Natural killer cell treated with Interleukin-12 subunit alpha and Interleukin-12 subunit beta and Interleukin-15 and Interleukin-18, amount 100 ng/mL, for 72 hours (primary cell): ENCODE measurements at places on chromosomes 5 and 9. TPM values are rescaled to one million over a fixed set of nuclear protein-coding genes. Genes with fewer than 3 reads are reported as not detected.

OR1Q1 gene
- not detected for total RNA-seq

TMOD1 gene
- 2.1 TPM for total RNA-seq

C7 gene
- not detected for total RNA-seq

SLC45A2 gene
- not detected for total RNA-seq

OBP2B gene
- total RNA-seq, result not detected

ARL14EPL gene
- total RNA-seq, result not detected

LCN12 gene
- 2.0 TPM for total RNA-seq

SPINK5 gene
- total RNA-seq, result not detected

HAVCR1 gene
- 26.5 TPM for total RNA-seq

BARHL1 gene
- not detected for total RNA-seq

GRCh38 chr5:5271786-5272321 lies 131.7 kb downstream of the ADAMTS16 start:
- H3K4me3 ChIP-seq, result no peak overlapping the region
- no peaks in the 10 kb centered on the region for H3K36me3 ChIP-seq
- H3K4me1 ChIP-seq, result no peaks in the 10 kb centered on the region

DNA sequence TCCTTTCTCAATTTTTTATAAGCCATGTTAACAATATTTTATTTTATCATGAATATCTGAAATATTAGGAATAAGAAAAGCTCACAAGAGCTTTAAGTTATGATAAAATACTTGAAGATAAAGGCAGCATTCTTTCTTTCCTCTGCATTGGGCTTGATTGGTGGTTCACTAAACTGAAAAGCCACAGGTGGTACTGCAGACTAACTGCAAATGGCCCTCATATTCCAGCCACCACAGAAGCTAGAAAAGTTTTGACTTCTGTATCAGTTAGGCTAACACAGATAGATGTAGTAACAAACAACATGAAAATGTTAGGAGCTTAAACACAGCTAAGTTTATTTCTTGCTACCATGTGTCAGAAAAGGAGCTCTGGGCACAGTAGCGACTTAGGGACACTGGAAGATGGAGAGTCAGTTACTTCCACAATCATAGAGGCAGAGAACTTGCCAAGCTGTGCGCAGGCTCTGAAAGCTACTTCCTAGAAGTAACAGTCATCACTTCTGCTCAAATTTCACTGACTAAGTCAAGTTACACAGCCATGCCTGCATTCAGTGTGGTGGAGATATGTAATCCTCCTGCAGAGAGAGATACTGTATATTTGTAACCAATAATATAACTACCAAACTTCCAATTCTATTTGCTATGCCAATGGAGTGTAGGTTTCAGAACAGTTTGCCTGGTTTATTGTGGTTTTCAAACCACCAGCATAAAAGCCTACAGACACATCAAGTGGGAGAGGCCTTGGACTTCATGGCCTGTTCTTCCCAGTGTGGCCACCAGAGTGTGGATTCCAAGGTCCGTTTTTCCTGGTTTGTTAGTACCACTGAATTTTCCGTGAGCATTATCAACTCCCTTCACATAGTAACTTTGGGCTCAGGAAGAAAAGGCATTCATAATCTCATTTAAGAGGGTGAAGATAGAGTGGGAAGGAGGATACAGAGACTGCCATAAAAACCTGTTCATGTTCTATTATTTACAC lies 268.3 kb downstream of the PJA2 start:
- no peaks in the 10 kb centered on the region for H3K4me1 ChIP-seq
- no peak overlapping the region for H3K27ac ChIP-seq
- DNase-seq, result no peak
- H3K4me3 ChIP-seq, result no peak overlapping the region

DNA sequence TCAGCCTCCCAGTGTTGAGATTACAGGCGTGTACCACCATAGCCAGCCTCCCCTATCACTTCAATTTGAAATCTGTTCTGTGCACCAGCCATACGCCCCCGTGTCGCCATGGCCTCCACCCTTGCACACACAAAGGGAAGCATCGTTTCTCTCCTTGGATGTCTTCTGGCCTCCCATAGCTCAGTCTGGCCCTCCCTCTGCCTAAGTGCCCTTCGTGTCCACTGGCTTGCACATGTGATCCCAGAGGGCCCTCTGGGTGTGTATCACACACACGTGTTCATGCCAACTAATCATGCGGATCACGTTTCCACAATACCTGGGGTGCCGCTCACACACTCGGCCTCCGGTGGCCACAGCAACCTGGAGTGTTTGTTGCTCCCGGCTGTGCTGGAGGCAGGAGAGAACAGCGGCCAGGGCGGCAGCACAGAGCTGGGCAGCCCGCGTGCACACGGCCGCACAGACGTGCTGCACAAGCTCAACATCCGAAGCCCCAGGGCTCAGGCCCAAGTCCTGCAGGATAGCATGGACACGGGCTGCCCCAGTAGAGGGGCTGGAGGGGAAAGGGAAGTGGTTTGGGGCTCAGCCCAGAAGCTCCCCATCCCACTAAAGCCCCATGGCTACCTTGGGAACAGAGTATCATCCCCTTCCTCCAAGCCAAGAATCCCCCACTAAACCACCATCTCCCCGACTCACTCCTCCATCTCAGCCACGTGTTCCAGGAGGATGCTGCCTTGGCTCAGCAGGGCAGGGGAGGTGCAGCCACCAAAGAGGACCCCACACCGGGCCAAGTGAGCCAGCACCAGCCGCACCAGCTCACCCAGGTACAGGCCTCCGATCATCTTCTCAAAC lies 10.9 kb downstream of the HK3 start:
- DNase-seq, result peak; percentile 59
- no peak overlapping the region for H3K4me3 ChIP-seq
- no peaks in the 10 kb centered on the region for H3K36me3 ChIP-seq
- no peak overlapping the region for H3K27ac ChIP-seq

DNA sequence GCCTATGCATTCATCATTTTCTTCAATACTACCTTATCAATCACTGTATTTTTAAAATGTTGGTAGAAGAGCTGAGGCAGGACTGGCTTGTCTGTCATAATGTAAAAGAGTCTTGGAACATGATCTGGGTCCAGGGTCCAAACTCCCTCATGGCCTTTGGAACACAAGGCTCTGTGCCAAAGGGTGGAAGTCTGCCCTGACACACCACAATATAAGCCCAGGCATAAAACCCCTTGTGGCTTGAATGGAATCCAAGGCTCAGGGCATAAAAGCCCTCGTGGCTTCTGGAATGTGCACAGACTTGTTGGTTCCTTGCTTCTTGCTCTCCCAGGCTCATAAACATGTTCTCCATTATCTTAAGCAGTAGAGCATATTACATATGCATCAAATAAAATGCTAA lies 48.0 kb downstream of the GABRB2 start:
- H3K4me3 ChIP-seq, result no peak overlapping the region
- no peak for DNase-seq
- H3K36me3 ChIP-seq, result peaks cover 4% of the 10 kb centered on the region
- no peaks in the 10 kb centered on the region for H3K27me3 ChIP-seq

- DNase-seq, result no peak
- peaks cover 16% of the 10 kb centered on the region for H3K27me3 ChIP-seq
- no peak overlapping the region for H3K4me3 ChIP-seq
- H3K36me3 ChIP-seq, result peaks cover 13% of the 10 kb centered on the region
- no peak overlapping the region for H3K27ac ChIP-seq
Observed at GRCh38 chr9:2307480-2307879, 292.3 kb downstream of the SMARCA2 start.

DNA sequence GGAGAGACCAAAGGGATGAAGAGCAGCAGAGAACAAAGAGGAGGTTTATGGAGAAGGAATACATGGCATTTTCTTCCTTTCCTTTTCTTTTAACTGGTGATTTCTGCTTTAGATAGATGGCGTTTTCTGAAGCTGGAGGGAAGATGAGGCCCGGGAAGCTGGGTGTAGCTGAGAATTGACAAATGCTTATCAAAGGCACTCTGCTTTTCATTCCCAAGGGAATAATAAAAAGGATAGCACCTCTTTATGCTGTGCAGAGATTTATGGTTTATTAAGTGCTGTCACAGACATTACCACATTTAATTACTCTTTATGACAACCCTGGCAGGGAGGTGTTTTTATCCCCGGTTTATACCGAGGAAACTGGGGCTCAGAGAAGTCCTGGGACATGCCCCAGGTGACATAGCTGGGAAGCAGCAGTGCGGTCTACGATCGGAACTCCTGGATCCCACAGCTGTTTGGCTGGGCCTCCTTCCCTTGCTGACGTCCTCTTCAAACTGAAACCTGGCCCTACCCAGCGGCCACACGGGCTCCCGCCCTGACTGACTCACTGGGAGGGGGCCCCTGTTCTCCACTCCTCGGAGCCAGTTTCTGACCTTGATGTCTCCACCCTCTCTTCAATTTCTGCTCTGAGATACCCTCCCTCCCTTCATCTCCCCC lies 8.2 kb upstream of the EPB41L4B start:
- H3K4me1 ChIP-seq, result no peaks in the 10 kb centered on the region
- peaks cover 14% of the 10 kb centered on the region for H3K27me3 ChIP-seq
- no peak overlapping the region for H3K27ac ChIP-seq
- no peak overlapping the region for H3K4me3 ChIP-seq
- H3K36me3 ChIP-seq, result no peaks in the 10 kb centered on the region
- no peak for DNase-seq

DNA sequence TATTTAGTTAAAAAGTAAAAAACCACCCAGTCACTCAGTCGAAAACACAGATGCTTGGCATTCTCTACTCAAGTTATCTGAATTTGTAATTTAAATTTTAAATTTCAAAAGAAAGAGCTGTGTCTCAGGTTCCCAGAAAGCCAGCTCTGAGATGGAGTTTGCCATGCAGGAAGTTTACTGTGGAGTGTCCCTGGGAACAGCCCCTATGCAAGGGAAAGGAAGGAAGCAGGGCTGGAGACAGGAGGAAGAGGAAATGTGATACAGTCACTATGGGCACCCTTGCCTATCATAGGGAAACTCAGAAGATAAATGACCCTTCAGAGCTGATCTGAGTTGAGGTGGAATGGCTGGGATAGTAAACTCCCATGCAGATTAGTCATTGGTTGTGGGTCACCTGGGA lies 408.8 kb upstream of the ACTBL2 start:
- peaks cover 7% of the 10 kb centered on the region for H3K27me3 ChIP-seq
- DNase-seq, result no peak
- no peaks in the 10 kb centered on the region for H3K36me3 ChIP-seq
- H3K4me3 ChIP-seq, result no peak overlapping the region
- no peak overlapping the region for H3K27ac ChIP-seq
- no peaks in the 10 kb centered on the region for H3K4me1 ChIP-seq

DNA sequence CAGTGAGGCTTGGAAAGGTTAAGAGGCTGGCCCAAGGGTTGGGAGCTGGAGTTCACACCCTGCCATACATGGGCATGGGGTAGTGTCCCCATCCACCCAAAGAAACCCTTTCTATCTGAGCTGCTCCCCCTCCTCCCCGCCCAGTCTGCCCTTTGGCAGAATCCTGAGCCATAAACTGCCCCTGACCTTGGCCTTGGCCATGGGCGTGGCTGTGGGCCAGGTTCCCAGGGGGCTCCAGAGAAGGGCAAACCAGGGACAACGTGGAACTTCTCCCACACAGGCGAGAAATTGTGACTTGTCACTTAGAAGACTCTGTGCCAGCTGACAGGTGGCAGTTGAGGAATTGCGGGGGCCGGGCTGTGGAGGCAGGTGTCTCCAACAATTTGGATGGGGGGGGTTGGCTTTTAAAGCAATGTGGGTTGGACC lies 4.8 kb downstream of the FAM78A start:
- peak overlapping the region; percentile 90 for H3K4me3 ChIP-seq
- peaks cover 47% of the 10 kb centered on the region for H3K4me1 ChIP-seq
- peak overlapping the region; percentile 82 for H3K27ac ChIP-seq

GRCh38 chr9:21015129-21015815 lies 16.2 kb downstream of the HACD4 start:
- no peak overlapping the region for H3K4me3 ChIP-seq
- H3K4me1 ChIP-seq, result peaks cover 5% of the 10 kb centered on the region
- H3K36me3 ChIP-seq, result peaks cover 10% of the 10 kb centered on the region
- no peaks in the 10 kb centered on the region for H3K27me3 ChIP-seq
- no peak overlapping the region for H3K27ac ChIP-seq
